ENCODE measurements at places on chromosomes 13 and 19.

GRCh38 chr19:11331502-11331901, 8.0 kb downstream of the RAB3D start:
- no peak for DNase-seq

- DNase-seq: no peak
These were observed 4.4 kb downstream of the CKAP2 start for GRCh38 chr13:52459668-52460067.

GRCh38 chr13:78102121-78102677, 183.6 kb upstream of the EDNRB start:
- no peak for DNase-seq

DNA sequence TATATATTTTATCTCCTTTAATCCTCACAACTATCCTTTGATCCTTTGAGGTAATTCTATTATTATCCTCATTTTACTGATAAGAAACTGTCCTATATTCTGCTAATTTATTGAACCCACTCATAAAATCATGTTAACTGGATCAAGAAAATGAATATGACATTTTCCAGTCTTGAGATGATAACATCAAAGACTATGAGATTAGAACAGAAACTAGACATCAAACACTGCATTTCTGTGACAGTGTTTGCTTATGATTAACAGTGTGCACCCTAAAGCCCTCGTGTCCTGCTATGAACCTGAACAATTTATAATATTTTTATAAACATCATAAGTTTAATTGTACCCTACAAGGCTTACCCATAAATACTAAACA, 96.3 kb downstream of the TBC1D4 start:
- DNase-seq: no peak

- no peak for DNase-seq
These were observed 83.9 kb downstream of the INSR start for GRCh38 chr19:7210359-7210758.

- no peak for DNase-seq
These were observed 1308.4 kb downstream of the SLITRK5 start for GRCh38 chr13:88979465-88980175.

DNA sequence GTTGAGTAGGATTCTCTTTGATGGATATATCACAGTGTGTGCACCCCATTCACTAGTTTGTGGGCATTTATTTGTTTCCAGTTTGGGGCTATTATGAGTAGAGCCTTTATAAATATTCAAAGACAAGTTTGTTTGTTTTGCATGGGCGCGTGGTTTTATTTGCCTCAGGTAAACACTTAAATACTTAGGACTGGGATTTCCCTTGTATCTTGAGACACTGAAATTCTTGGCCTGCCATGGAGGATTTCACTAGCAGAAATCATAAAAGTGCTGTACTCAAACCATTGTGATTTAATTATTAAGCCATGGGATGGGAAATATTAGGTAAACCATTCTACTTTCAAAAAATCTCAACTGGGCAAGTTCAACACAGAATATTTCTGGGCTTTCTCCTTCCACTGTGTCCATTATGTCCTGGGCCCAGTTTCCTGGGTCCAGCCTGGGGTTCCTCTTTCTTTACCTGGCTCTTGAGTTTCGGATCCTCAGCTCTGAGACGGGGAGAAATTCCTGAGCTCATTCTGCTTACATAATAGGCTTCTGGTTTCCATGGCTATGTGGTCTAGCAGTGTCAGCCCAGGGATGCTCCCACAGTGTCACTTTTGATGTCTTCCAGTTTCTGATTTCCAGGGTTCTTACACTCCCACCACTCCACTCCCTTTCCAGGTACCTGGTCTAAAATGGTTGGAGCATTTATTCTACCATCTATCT, 14.4 kb downstream of the MYO16 start:
- DNase-seq: no peak

DNA sequence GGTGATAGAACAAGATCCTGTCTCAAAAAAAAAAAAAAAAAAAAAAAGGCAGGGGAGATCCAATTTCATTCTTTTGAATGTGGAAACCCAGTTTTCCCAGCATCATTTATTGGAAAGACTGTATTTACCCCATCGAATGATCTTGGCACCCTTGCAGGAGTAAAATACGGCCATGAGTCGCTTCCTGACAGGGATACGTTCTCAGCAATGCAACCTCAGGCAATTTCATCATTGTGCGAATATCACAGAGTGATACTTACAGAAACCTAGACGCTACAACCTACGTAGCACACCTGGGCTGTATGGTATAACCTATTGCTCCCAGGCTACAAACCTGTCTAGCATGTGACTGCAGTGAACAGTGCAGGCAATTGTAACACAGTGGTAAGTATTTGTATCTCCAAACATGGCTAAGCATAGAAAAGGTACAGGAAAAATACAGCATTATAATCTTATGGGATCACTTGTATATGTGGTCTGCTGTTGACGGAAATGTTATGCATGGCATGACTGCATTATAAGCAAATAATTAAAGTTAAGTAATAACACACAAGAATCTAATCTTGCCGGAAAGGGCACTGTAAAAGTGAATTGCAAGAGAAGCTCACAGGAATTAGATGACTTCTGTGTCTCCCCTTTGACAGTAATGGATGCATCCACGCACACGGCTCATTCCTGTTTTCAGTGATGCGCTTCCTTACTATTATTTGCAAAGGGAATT, 24.1 kb downstream of the RFX2 start:
- no peak for DNase-seq
